ENCODE measurements at places on chromosomes 7 and 10.
A peak's percentile ranks its signal among the peaks of the same experiment; 100 is the strongest.

DNA sequence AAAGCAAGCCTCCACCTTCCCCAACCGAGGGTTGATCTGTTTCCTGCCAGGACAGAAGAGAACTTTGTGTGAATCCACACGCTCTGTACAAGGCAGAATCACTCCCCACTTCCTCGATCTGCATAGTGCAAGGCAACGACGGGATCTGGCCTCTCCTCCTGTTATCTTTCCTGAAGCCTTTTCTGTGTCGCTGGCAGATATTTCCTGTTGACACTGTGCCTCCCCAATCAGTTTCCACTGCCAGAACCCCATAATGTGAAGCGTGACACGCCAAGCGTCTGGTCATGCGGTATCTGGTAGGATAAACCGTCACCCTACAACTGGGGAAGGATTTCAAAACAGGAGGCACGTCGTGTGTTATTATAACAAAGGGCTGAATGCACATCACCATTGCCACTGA is 57.2 kb downstream of the FAM171A1 start:
- no peak for DNase-seq

- no peak for DNase-seq
Observed at GRCh38 chr7:2807460-2807844, 36.7 kb downstream of the GNA12 start.

DNA sequence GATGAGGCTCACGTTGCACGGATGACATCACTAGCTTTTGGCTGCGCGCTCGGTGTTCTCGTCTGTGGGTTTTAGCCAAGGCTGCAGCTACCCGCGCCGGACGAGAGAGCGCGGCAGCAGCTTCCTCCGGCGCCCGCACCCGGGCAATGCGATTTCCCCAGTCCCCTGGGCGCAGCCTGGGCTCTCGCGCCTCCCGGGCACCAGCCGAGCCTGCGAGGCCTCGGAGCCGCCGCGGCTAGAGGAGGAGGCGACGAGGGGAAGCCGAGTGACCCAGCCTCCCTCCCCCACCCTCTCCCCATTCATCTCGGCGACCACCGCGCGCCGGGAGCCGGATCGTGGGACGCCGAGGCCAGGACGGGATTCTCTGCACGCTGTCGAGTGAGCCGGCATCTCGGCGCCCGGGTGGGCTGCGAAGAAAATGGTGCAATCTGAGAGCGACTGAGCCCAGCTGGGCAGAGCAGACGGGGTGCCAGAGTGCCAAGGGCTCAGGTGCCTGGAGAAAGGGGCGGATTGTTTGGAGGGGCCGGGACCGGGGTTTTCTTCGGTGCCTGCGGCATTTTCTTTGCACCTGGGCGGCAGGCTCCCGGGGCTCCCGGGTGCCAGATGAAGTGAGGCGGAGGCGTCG is 1.2 kb upstream of the TMEM178B start:
- peak; percentile 53 for DNase-seq

DNA sequence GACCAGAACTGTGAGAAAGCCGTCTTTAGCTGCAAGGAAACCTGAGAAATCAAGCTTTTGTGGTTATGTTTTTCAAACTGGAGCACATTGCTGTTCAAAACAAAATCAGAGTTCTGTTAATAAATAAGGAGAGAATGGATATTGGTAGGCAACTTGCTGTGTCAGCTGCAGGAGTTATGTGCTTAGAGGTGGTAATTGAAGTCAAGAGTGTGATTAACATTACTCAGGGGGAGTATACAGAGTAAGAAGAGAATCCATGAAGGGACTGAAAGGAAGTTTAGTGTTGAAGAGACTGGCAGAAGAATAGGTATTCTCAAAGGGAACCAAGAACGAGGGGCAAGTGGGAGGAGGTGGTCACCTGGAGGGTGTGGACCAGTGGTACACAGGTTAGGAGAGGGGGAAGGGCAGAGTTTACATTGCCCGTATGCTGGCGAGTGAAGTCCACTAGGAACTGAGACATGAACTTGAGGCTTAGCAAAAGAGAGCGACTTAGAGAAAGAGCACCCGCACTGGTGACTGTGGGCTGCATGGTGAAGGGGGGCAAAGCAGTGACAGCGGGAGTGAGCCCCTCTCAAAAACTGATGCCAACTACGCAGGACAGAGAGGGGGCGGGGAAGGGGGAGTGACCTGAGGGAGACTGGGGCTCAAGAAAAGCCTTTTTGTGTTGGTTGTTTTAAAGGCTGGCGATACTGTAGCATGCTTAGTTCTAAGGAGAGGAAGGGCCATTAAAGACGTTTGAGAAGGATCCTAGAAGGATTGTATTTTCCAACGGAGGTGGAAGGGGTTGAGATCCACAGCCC is 80.0 kb downstream of the SDK1 start:
- DNase-seq = no peak

DNA sequence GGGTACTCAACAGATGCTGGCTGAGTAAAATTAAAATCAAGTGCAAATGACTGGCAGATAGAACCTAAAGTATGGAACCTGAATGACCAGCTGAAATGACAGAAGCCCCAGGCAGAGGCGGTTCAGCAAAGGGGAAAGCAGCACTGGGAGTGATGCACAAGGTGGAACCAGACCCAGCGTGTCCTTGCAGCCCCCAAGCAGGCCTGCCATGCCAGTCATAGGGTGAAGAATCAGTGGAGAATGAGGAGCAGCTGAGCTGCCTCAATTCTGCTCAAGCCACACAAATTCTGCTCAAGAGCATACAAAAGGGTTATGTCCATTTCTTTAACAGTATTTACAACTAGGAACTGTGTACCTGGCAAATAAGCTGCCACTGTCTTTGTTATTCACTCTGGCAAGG is 8.7 kb downstream of the ACTR1A start:
- DNase-seq = no peak

- no peak for DNase-seq
Observed at GRCh38 chr7:64871761-64872160, 31.3 kb upstream of the ZNF273 start.

DNA sequence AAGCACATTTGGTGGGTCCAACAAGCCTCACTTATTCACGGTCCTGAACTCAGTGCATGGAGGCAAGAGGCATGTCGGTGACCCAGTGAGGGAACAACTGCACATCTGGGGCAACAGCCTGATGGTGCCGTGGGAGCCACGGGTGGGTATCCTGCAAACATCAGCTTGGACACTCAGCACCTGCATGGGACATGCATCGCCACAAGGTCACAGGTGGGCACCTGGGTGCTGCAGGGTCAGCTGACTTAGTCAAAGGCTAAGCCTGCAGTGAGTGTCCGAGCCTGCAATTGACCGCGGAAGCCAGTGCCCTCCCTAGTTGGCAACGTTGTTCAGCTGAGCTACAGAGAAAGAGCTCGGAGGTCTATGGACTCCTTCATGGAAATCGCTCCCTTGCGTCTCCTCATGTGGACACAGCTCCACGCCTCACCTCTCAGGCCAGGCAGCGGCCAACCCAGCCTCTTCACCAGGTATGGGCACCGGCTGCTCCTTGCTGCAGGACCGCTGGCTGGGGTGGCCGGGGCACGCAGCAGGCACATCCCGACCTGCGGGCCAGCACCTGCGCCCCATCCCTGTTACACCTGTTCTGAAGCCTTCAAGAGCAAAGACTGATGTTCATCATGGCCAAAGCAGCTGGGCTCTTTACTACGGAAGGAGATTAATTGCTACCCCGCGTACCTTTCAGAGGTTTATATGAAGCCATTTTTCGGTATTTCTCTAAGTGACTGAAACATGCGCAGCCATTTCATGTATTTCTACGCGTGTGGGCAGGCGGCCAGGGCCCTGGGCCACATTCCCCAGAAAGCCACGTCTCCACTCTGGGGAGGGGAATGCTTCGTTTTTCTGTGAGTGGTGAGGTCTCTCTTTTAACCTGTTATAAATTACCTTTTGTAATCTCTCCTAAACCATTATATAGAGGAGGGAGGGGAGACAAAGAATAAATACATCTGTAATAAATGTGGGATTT is 380.7 kb downstream of the DNAJB6 start:
- no peak for DNase-seq

DNA sequence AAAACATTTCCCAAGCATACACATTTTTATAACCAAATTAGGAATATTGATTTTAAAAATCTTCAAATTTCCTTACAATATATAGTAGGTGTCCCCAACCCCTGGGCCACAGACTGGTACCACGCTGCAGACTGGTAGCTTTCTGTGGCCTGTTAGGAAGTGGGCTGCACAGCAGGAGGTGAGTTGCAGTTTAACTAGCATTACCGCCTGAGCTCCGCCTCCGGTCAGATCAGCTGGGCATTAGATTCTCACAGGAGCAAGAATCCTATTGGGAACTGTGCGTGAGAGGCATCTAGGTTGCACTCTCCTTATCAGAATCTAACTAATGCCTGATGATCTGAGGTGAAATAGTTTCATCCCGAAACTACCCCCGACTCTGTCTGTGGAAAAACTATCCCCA is 62.1 kb downstream of the ZWINT start:
- DNase-seq = no peak

- DNase-seq = no peak
Observed at GRCh38 chr7:138228769-138229168, 152.5 kb downstream of the AKR1D1 start.

DNA sequence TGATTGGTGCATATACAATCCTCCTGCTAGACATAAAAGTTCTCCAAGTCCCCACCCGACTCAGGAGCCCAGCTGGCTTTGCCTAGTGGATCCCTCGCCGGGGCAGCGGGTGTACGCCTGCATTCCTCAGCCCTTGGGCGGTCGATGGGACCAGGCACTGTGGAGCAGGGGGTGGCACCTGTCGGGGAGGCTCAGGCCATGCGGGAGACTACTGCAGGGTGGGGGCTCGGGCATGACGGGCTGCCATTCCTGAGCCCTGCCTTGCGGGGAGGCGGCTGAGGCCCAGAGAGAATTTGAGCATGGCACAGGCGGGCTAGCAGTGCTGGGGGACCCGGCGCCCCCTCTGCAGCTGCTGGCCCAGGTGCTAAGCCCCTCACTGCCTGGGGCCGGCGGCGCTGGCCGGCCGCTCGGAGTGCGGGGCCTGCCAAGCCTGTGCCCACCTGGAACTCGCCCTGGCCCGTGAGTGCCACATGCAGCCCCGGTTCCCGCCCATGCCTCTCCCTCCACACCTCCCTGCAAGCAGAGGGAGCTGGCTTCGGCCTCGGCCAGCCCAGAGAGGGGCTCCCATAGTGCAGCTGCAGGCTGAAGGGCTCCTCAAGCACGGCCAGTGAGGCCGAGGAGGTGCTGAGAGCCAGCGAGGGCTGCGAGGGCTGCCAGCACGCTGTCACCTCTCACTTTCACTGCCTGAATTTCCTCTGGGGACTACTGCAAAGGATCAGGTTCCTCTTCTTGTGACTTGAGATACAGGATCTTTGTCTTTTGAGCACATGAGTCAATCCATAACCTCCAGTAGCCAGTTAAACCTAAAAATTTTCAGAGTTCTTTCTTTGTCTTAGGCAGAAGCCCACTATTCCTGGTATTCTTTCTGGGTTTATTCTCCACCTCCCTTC is 25.1 kb upstream of the ELOVL3 start:
- DNase-seq = no peak

GRCh38 chr10:44731283-44731682 is 179.9 kb upstream of the TMEM72 start:
- no peak for DNase-seq

GRCh38 chr10:78420946-78421735 is 387.5 kb downstream of the RPS24 start:
- DNase-seq = no peak

- no peak for DNase-seq
Observed at GRCh38 chr7:45980181-45980905, 59.3 kb upstream of the IGFBP3 start.

DNA sequence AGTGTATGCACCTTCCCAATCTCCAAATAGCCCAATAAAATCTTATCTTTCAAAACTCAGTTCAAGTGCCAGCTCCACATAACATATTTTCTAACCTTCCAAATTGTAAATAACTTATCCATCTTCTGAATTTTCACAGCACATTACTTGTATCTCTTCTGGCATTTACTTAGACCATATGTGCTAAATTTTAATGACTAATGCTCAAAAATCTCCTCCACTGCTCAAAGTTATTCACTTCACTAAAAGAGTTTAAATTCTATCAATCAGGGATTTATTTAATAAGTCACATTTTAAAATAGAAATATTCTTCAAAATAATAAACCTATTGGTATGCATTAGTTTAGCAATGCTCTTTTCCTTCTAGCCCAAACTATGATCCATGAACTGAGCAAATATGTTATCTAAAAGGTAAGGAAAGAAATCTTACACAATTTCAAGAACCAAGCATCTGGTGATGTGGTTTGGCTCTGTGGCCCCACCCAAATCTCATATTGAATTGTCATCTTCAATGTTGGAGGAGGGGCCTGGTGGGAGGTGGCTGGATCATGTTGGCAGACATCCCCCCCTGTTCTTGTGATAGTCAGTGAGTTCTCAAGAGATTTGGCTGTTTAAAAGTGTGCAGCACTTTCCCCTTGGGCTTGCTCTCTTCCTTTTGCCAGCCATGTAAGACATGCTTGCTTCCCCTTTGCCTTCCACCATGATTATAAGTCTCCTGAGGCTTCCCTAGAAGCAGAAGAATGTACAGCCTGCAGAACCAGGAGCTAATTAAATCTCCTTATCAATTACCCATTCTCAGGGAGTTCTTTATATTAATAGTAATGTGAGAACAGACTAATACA is 28.1 kb upstream of the GPR22 start:
- no peak for DNase-seq

DNA sequence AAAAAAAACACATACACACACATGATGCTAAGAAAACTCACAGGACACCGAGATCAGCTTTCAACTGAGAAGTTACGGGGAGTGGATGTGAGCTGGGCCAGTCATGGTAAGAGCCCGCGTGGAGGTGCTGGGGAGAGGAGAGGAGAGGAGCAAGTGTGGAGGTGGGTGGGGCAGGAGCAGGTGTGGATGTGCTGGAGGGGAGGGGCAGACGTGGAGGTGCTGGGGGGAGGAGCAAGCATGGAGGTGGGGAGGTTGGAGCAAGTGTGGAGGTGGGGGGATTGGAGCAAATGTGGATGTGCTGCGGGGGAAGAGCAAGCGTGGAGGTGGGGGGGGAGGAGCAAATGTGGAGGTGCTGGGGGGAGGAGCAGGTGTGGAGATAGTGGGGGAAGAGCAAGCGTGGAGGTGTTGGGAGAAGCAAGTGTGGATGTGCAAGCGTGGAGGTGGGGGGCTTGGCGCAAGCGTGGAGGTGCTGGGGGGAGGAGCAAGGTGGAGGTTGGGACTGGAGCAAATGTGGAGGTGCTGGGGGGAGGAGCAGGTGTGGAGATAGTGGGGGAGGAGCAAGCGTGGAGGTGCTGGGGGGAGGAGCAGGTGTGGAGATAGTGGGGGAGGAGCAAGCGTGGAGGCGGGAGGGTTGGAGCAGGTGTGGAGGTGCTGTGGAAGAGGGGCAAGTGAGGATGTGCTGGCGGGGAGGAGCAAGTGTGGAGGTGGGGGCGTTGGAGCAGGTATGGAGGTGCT is 24.5 kb upstream of the NCAPG2 start:
- DNase-seq = no peak

DNA sequence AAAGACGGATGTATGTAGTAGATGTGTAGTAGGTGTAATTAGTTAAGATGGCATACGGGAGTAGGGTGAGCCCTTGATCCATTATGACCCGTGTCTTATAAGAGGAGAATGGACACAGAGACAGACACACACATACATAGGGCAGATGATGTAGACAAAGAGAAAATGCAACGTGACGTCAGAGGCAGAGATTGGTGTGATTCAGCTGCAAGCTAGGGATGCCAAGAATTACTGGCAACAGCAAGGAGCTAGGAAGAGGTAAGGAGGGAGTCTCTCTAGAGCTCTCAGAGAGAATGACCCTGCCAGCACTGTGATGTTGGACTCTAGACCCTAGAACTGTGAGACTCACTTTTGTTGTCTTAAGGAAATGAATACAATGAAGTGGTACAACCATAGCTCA is 247.0 kb upstream of the HABP2 start:
- DNase-seq = no peak
